ENCODE measurements at places on chromosomes 2 and 18.

- DNase-seq = no peak
Measured at GRCh38 chr2:241237047-241237446, 48.6 kb downstream of the ANO7 start.

- no peak for DNase-seq
Measured at GRCh38 chr2:111685342-111685741, 198.7 kb downstream of the ANAPC1 start.

GRCh38 chr2:16738361-16739225, 73.0 kb upstream of the CYRIA start:
- peak; percentile 12 for DNase-seq

GRCh38 chr2:241609859-241610793, 26.8 kb downstream of the THAP4 start:
- peak; percentile 48 for DNase-seq

GRCh38 chr18:63444580-63444979, 22.3 kb upstream of the VPS4B start:
- DNase-seq = peak; percentile 12

GRCh38 chr2:6231166-6231565, 539.0 kb downstream of the SOX11 start:
- peak; percentile 5 for DNase-seq

DNA sequence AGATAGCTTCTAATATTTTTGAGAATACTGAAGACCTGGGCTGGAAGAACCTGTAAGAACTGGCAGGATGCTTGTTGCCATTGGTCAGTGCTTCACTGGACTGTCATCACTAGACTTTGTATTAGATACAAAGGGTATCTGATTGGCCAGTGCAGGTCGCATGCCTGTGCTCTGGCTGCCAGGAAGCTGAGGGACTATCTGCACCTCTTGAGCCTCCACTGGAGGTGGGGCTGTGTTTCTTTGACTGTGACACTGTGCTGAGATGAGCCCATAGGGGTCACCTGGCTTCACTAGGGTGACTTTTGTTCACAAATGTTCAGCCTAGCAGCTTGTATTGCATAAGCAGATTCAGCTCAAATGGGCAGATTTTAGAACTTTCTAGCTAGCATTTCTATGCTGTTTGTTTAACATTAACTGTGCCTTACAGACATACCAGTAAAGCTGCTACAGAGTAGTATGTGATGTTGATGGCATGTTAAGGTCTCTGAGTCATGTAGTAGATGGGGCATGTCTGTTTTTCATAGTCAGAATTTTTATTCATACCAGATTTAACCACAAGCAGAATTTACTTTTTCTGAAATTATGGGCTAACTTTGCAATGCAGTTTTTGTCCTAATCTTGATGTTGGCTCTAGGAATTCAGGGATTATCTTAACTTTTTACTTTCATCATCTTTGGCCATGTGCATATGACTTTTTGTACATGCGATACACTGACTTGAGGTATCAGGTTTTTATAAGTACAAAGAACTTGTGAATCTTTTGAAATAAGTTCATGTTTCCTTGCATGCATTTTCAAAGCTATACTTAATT, 56.1 kb downstream of the RHBDD1 start:
- DNase-seq = peak; percentile 44

DNA sequence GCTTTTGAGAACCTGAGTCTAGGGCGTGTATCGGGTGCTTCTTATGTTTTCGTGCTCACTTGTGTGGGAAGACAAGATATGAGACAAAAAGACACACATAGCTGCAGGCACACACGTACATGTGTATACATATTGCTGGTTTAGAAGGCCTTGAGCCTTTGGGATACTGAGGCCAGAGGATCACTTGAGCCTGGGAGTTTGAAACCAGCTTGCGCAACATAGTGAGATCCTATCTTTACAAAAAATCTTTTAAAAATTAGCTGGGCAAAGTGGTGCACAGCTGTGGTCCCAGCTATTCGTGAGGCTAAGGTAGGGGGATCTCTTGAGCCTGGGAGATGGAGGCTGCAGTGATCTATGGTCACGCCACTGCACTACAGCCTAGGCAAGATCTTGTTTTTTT, 18.8 kb upstream of the NEDD4L start:
- no peak for DNase-seq

DNA sequence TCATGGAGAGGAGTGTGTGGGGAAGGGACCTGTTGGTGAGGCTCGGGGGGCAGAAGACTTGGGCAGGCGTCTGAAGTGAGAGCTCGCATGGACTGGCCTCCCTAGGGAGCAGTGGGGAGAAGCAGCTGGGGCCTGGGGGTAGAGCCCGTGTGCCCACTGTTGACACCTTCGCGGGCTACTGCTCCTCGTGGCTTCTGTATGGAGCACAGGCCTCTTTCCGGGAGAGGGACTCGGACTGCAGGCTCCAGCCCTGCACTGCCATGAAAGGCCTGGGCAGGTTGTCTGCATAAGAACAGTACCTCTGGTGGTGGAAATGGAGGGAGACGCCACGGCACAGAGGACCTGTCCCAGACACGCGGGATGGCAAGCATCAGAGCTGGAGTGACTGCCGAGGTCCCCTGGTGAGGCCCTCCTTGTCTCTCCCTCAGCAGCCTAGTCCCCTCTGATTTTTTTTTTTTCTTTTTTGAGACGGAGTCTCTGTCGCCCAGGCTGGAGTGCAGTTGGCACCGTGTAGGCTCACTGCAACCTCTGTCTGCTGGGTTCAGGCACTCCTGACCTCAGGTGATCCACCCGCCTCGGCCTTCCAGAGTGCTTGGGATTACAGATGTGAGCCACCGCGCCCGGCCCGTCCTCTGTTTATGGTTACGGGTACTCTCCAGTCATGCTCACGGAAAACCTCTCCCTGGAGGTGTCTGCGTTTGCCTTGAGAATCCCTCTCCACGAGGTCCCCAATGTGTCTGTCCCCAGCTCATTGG, 44.7 kb upstream of the PTMA start:
- no peak for DNase-seq

DNA sequence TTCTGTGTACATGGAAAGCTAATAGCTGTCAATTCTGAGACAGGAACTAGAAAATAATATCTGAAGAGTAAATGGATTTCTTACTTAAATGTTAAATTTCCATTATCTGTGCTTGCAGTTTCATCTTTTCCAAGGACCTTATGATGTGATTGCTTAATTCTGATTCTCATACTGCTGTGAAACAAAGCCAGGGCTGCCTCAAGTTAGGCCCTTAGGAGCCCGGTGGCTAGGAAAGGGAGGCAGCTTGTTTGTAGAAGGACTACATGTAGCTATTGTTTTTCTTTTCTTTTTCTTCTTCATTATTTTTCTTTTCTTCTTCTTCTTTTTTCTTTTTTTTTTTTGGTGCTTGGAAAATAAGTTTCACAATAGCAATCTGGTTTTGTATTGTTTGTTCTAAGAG, 50.5 kb downstream of the XRCC5 start:
- no peak for DNase-seq

- no peak for DNase-seq
Measured at GRCh38 chr2:228594012-228594411, 412.5 kb upstream of the SPHKAP start.

DNA sequence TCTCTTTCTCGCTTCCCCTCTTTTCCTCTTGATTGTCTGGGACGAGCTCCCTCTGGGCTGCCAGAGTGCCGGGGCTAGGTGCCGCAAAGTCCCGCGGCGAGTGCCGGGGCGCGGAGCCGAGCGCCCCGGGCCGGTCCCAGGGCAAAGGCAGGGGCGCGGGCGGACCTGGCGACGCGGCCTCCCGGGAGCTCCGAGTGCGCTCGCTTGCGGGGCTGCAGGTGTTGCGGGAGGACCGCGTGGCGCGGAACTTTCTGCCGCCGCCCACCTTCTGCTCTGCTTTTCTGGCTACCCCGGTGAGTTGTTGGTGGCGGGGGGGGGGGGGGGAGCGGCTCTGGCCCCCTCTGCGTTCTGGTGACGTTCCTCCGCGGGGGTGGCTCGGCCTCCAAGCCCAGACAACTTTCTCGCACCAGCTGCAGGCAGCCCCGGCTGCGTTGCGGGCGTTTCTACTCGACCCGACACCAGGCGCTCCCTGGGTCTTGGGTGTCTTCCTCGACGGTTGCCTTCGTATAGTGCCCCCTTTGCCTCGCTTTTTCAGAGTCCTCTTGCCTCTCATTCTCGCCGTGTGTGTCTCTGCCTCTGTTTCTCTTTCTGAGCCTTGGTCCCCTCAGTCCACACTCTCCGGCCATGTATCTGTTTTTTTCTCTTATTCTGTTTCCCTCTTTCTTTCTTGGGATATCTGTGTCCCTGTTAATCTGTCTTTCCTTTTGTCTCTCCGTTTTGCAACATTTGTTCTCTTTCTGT, 759 bp downstream of the GALNT13 start:
- DNase-seq = no peak

- no peak for DNase-seq
Measured at GRCh38 chr2:156088587-156088986, 243.9 kb downstream of the NR4A2 start.

DNA sequence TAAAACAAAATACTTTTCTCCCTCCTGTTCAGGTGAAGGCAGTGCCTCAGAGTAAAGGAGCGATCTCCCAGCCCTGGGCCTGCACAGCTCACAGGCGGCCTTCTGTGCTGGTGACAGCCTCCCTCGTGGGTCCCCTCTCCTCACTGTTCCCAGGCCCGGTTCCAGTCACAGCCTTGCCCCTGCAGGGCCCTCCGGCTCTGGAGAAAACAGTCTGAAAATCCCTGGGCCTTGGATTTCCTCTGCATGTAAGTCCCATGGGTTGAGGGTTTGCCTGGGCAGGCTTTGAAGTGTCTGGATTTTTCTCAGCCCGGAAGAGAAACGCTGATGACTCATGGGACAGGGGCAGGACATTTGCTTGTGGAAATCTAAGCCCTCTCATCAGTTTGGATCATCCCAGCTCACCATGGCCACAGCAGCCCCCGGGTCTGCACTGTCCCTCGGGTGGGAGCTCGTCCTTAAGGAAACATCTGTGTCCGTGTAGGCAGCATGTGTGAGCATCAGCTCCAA, 186.1 kb upstream of the RAB12 start:
- peak; percentile 30 for DNase-seq

GRCh38 chr18:53153281-53153680, 813.3 kb downstream of the DCC start:
- DNase-seq = no peak

DNA sequence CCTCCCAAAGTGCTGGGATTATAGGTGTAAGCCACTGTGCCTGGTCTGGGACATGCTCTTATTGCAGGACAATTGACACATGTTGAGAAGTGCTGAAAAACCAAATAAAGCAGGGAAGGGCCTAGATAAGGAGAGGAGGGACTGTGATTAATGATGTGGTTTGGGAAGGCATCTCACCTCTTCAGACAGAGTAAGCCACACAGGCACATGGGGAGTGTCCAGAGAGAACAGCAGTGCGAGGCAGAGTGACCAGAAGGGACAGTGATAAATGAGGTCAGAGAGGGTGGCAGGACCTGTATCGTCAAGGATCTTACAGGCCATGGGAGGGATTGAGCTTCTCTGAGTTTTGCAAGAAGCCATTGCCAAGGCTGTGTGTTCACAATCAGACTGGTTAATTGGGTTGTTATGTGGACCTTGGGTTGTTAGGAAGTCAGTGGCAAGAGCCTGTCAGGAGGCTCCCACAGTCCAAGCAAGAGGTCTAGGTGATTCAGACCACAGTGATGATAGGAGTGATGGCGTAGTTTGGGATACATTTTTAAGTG, 58.5 kb downstream of the EIF5B start:
- no peak for DNase-seq

DNA sequence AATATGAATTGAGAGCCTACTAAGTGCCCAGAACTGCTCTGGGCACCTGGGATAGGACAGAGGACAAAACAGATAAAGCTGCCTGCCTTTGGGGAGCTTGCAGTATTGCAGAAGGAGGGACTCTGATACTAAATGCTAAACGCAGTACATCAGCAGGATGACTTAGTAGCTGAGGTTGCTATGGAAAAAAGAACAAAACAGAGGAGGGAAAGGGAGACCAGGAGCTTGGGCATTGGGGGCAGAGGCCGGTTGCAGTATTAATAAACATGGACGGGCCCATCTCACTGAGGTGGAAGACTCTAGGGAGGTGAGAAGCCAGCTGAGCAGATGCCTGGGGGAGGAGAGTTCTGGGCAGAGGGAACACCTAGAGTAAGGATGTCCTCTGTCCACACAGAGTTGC, 66.1 kb upstream of the SP3 start:
- no peak for DNase-seq

DNA sequence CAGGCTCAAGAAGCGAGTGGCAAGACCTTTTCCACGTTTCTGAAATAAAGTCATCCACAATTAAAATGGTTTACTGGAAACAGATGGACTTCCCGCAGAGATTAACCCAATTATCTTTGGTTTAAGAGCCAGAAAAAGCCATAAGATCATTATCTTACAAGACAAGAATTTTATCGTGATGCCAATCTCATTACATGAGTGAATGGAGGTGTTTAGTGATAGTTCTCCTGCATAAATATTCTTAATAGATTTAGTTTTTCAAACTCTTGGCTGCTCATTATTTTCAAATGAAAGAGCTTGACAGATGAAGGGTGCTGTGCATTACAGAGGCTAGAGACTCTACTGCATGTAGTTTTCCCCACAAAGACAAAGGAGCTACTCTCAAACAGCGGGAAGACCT, 1028.4 kb upstream of the PIK3C3 start:
- no peak for DNase-seq

DNA sequence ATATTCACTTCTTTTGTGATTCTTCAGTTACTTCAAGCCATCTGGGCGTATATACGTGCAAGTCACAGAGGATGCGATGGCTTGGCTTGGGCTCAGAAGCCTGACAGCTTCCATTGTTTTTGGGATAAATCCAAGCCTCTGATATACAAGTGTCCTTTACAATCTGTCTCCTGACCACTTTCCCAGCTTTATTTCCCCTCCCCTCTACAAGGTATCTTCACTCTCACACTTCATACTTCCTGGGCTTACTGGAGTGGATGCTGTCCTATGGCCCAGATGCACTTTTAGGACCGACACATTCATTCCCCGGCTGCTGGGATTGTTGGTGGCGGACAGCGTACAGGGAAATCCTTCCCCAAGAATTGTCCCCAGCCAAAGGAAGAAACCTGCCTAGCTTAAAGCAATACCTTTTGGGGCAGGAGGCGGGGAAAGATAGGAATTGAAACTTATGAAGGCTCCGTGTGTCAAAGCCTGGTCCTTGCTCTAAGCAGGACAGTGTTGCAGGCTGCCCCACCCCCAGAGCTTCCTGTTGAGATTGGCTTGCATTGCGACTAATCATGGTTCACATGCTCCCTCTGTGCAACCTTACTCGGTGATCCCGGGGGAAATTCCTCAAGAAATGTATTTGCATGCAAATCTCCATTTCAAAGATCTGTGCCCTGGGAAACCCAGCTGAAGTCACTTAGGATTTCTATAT, 802.9 kb upstream of the ID2 start:
- DNase-seq = peak; percentile 19

GRCh38 chr18:62784966-62785413, 69.6 kb downstream of the PHLPP1 start:
- no peak for DNase-seq

DNA sequence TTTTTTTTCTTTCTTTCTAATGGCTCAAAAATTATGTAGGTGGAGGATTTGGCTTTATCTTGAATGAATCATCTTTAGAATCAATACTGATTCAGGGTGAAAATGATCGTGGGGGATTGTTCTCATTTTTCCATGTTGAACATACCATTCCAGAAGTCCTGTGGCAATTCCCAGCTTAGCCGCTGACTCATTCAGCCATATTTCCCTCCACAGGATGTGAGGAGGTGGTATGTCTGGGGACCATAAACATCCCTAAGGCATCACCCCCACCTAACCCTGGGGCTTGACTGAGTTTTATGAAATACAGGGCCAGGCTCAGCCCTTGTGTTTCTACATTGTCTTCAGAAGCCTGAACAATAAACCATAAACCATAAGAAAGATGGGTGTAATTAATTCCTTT, 92.7 kb upstream of the FN1 start:
- DNase-seq = peak; percentile 90

GRCh38 chr2:68832233-68832869, 38.8 kb downstream of the BMP10 start:
- DNase-seq = peak; percentile 97
